ENCODE measurements at places on chromosomes 3 and 15.

- DNase-seq = no peak
These were observed 212.4 kb upstream of the TBC1D5 start for GRCh38 chr3:17954801-17955200.

DNA sequence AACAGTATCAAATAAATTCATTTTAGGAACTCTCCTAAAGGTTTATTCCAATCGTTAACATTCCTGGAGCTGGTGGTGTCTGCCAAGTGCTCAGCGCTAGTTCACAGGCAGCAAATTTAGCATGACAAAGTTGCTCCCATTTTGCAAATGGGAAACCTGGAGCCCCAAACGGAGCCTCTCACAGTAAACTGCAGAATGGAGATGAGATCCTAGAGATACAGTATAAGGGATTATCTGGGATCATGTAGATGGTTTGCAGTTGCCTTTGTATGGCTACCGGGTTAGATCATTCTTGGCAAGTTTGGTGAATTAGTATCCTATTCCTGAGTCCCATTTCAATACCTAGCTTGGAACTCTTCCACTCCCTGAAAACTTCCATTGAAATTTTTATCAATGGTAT, 173.7 kb downstream of the CDIN1 start:
- no peak for DNase-seq

DNA sequence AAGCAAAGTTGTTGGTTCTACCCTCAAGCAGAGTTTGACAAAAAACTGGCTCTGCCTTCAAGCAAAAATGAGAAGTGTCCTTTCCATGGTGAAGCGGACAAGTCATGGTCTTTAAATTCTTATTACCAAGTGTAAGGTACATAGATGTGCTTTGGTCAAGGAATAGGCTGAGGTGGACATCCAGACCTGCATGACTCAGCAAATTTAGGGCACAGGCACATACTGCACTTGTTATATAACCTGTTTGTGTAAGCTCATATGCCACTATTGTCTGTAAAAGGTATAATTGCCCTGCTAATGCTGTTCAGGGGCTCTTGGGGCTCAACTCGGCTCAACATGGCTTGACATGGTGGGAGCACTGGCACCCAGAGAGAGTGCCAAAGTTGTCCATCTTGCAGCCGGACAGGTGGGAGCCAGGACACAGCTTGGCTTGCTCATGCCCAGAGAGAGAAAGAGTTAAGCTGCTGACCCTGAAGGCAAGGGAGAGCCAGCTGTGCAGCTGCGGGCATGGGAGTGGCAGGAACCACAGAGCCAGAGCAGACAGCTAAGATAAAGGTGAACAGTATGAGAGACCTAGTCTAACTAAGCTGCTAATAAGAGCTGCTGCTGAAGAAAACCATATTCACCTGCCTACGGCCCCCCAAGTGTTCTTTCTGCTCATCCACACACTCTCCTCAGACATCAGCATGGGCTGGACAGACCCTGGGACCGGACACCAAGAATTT, 17.7 kb downstream of the MCCC1 start:
- DNase-seq = no peak

GRCh38 chr3:117543521-117543920, 833.9 kb downstream of the TUSC7 start:
- no peak for DNase-seq

DNA sequence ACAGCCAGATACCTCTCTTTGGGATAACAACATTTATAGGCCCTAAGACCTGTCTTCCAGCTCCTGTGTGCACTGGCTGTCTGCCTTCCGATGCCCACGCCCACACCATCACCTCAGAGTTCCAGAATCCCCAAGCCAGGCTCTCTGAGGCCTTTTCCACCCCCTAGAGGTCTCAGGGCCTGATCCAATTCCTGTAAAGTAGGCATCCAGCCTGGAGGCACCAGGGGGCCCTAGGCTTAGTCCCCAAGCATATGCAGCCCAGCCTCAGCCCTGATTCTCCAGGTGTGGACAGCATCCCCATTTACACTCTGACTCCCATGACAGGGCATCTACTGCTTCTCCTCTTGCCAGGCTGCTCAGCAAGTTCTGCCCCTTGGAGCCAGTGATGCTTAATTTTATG, 72.7 kb upstream of the CORO2B start:
- DNase-seq = no peak

- DNase-seq = no peak
These were observed 82.6 kb downstream of the RPLP1 start for GRCh38 chr15:69535101-69535638.

GRCh38 chr3:194879991-194880939, 194.6 kb downstream of the FAM43A start:
- peak; percentile 70 for DNase-seq

DNA sequence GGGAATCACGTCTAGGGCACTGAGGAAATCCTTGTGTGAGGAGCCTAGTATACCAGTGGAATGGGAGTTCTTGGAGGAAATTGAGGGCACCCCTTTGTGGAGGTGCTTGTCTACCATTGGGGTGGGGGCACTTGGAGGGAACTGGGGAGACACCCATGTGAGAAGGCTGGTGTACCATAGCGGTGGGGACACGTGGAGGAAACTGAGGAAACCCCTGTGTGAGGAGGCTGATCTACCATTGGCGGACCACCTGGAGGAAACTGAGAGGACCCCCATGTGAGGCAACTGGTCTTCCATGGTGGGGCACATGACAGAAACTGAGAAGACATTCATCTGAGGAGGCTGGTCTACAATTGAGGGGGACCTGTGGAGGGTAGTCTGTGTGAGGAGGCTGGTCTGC, 164.5 kb downstream of the FBLN2 start:
- DNase-seq = no peak

DNA sequence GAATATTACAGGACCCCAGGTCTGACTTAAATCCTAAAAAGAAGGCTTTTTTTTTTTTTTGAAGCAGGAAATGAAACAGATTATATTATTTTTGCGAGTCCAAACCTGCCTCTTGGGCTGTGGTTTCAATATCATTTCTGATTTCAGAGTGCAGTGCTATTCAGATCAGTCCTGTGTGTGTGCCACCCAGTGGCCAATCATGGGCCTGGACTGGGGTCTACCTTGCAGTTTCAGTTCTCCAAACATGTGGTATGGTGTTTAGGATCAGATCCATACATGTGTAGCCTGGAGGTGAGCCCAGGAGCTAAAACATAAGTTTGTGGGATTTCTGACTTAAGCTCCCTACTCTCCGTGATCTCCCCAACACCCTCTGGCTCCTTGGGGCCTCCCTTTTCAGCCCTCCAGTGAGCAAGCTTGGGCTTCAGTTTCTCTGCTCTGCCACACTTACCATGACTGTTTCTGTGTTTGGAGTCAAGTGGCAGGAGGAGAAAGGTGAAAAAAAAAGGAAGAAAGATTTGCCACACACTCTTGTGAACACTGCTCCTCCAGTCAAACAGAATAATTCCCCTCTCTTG, 12.1 kb upstream of the THSD4 start:
- DNase-seq = no peak

DNA sequence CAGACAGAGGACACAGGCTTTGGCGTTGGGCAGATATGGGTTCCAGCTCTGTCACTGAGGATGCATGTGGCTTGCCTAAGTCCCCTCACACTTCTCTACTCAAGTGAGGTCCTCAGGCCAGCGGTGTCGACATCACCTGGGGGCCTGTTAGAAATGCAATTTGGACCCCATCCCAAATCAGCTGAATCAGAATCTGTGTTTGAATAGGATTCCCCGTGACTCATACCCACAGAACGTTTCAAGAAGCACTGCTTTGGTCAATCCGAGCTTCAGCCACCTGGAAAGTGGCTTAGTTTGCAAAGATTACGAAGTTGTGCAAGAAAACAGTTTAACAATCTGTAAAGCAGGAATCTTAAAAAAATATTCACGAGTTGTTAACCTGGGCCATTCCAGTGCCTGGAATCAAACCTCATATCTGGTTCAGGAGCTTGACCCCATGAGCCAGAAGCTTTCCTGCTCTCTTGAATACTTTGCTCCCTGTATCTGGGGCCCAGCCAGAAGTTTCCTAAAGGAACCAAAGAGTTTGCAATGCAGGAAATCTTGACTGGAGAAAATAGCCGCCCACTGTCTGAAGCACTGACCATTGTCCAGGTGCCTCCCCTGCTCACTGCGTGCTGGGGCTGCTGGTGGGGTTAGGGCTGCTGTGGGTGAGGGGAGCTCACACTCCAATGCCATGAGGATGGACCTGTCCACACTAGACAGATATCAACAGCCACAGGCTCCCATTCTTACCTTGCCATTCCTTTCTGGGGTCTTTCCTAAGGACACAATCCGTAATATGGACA, 208.5 kb upstream of the LINGO1 start:
- no peak for DNase-seq

GRCh38 chr15:95422255-95422654, 908.2 kb upstream of the NR2F2 start:
- DNase-seq = no peak

GRCh38 chr15:56165234-56165633, 78.4 kb downstream of the RFX7 start:
- no peak for DNase-seq

GRCh38 chr15:94670438-94671034, 439.2 kb downstream of the MCTP2 start:
- DNase-seq = no peak

DNA sequence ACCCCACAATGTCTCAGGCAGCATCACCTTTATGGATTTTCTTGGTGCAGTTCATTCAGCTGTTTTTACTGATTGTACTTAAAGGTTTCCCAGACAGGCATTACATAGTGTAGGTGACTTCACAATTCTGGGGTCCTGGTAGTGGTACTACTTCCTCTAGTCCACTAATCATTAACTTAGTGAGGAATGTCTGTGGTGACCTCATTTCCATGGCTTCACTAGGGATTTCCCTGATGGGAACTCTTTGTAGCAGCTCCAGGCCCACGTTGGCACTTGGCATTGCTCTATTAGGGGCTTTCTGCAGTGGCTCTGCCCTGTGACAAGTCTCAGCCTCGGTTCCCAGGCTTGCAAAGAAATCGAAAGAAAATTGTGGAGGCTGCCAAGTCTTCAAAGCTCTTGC, 48.1 kb upstream of the NPAP1 start:
- no peak for DNase-seq

DNA sequence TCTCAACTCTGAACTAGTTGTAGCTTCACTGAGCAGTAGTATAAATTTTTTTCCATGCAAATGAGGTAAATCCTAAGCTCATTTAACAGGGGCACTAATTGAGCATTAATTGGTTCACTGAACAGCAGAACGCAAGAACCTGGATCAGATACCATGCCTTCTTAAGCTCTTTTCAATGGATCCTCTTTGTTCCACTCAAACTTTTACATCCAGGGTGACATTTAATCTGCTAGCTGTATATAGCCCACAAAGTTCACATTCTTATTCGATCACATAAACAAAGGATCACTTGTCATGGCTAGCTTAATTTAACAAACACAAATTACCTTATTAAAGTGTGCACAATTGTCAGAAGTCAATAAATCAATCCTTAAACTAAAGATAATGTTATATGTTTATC, 281.6 kb downstream of the CNTN6 start:
- DNase-seq = no peak
